Spinal cord (tissue), 10 donors: ENCODE measurements at places on chromosomes 6 and 20.

DNA sequence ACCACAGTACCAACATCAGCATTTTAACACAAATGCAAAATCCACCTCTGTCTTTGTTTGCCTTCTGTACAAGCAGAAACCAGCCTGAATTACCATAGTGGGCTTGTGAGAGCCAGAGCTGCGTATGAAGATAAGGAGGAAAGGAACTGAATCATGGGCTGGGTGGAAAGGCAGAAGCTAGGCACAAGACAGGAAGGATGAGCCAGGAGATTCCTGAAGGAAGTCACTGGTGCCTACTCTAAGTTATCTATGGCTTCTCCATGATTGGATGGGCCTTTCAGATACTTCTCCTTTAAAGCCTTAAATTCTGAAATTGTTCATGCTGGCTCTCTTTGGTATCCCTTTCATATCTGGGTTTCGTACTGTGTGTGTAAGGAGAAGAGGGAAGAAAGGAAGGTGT lies 140.6 kb downstream of the LCA5 start:
- DNase-seq, result no peak

GRCh38 chr20:62366370-62367135 lies 559 bp downstream of the LAMA5 start:
- DNase-seq, result no peak

- no peak for DNase-seq
Observed at GRCh38 chr6:52925042-52925441, 15.5 kb upstream of the GSTA3 start.

- DNase-seq, result no peak
Observed at GRCh38 chr6:167121335-167121841, 1.5 kb upstream of the CCR6 start.

DNA sequence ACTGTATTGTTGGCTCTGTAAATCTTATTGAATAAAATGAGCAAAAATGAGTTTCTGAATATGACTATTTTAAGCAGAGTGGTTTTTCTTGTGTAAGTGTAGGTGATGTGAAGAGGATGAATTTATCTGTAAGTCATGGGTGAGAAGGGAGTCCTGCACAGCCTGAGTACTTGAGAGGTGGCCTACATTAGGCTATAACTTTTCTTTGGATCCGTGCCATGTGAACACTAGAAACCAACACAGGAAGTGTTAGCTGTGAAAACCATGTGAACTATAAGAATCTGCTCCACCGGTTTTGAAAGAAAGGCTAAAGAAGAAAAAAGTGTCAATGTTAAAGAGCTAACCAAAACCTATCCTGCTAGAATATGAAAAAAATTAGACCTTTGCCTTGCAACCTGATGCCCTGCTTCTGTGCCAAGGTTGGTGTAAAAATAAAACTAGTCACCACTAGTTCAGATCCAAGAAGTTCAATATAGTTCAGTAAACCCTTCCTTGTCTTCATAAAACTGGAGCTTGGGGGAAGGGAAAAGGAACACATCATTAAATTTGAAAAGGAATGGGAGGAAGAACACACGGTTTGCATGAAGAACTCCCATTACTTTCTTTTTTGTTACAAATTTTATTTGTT lies 21.3 kb downstream of the PLCB1 start:
- DNase-seq, result no peak

- DNase-seq, result no peak
Observed at GRCh38 chr20:38290829-38291814, 12.8 kb upstream of the BPI start.
